ENCODE measurements at places on chromosomes 7 and 10.

DNA sequence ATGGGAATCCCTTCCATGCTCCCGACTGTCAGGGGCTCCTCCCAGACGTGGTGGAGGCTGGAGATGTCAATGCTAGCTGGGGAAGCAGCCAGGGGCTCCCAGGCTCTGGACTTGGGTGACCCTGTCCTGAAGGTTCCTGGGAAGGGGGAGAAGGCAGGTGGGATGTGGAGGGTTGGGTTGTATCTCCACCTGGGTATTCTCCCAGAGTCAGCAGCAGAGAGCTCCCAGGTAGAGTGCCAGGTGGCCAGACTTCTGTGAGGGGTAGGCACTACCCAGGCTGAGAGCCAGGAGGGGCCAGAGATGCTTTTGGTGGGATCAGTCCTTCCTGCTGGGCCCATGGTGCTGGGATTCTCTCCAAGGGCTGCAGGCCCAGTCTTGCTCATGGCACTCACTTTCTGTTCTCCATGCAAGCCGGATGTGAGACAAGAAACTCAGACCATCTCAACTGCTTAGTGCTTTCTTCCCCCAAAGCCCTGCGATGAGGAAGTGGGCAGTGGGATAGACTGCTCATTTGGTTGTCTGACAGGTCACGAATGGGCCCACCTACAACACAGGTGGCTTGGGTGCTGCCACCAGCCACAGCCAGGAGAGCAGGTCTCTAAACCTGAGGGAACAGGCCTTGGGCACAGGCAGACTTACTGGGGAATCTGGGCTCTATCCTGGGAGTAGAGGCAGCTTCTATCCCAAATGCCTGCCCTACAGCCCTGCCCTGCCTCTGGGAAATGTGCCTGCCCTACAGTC lies 52.5 kb upstream of the CAMK2B start:
- no peak for DNase-seq

DNA sequence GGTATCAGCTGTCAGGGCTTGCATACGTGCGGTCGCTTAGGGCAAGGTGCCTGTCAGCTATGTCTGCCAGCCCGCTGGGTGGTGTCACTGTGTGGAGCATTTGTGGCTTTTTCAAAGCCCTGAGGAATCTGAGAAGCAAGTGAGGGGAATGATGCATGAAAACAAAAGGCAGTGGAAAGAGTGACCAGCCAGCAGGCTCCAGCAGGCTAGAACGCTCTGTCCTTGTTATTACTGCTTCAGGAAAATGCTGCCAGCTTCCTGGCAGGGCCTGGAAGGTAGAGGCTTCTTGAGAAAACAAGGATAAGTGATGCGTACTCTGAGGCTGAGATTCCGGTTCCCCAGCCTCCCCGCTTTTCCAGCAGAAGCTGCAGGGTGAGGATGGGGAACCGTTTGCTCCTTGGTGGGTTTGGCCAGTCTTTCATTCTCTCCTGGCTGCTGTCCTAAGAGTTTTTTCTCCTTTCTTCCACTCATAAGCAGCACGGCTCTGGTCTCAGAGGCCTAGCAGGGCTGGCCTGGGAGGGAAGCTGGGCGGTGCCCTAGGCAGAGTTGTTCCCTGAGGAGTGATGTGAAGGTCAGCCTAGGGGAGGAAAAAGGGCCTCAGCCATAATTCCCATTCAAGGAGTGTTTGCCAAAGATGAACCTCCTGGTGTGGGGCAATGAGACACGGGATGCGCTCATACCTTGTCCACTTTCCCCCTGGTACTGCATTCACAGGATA lies 42.8 kb upstream of the MKLN1 start:
- DNase-seq = no peak

DNA sequence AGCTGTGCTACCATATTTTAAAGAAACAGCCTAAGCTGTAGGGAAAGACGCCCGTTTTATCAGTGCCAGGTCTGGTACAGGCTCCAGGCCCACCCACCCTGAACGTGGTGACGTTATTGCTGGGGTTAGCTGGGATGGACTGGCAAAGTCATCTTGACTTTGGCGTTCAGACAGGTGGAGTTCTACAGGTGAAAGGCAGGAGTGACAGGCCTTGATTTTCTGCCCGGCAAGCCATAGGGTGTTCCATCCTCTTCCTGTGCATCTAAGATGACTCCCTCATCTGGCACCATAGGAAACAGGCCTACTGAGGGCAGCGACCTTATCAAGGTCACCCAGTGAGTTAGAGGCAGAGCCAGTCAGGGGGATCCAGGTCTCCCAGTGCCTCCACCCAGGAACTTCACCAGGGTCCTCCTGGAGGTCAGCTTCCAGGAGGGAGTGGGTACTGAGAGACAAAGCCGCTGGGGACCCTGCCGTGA lies 41.6 kb downstream of the HK1 start:
- no peak for DNase-seq

DNA sequence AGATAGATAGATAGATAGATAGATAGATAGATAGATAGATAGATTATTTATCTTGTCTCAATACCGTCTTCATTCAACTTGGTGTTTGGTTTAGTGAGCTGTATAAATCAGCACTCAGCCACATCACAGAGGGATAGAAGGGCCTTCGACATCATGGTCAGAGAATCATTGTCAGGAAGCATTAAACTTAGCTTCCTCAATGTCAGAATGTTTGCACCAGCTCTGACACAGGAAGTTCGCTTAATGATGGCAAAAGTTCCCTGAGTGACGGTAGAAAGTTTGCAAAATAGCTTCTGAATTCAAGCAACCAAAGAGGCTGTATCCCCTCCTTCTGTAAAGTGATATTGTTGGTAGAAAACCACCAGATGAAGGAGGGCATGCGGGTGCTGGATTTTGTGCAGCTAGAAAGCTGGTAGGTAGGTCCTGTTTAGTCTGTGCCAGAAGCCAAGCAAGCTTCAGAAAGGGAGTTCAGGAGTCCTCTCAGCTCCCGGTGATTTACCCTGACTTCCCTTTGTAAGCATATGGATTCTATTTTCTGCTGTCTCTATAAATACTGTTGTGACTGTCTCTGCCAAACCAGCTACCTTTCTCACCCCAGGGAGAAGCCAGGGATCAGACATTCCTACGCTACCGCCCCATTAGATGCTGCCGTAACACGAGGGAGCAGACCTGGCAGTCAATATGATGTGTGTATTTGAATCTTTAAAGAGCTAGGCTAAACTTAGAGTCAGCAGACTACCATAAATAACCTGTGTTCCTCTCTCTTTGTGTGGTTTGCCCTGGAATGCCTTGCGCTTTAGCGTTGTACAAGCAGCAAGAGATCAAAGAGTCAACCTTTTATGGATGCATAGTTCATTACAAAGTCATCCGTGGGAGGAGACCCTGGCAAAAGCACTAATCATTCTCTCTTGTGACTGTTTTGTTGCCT lies 200.5 kb upstream of the KIAA1217 start:
- peak; percentile 5 for DNase-seq

GRCh38 chr7:128093614-128094570 lies 62.7 kb upstream of the LRRC4 start:
- no peak for DNase-seq

GRCh38 chr7:100372694-100373093 lies 593 bp upstream of the PILRA start:
- DNase-seq = no peak

DNA sequence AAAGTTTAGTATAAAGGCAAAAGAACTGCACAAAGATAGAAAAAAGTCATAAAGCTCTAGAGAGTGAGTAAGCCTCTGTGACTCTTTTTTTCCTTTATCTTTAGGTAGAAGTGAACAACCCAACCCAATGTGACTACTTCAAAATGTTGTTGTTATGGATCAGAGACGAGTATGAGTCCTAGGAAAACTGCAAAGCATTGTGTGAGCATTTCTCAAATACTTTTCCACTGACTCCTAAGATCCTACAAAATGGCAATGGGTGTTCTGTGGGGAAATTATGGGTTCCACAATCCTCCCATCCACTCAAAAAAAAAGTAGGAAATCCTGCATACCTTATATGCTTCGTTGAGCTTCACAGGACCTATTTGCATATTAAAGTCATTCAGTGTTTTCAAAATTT lies 177.1 kb downstream of the DGKI start:
- DNase-seq = peak; percentile 56

- DNase-seq = no peak
Observed at GRCh38 chr10:62261666-62262065, 7.0 kb downstream of the RTKN2 start.

GRCh38 chr10:31926160-31926559 lies 2.5 kb downstream of the ARHGAP12 start:
- DNase-seq = no peak

- no peak for DNase-seq
Observed at GRCh38 chr10:73941300-73941699, 30.4 kb downstream of the PLAU start.

DNA sequence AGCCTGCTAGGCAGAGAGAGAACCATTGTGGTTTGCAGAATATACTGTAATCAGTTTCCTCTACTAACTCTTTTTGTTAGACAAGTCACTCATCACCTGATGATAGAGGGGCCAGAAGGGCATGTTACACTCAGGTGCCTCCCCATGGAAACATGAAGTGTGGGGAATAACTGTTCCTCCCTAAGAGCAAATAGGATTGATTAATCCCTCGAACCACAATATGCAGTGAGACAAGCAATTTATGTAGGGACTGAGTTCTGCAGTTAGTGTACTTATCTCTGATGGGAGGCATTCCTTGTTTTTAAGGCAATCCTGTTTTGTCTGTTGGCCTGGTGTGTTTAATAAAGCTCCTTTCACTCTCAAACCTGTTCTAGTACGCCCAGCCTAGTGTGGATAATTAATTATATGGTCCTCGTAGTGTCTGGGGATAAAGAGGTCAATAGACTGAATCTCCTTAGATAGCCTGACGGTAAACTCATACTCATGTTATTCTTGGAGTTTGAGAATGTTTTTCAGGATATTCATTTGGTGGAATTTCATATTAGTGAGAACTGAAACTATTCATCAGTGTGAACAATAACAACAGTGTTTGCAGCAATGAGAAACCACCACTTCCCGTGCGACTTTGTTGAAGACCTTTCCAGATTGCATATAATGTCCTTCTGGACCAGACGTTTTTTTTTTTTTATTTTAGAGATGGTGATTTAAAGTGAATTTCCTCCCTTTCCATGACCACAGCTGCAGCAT lies 344.8 kb upstream of the FZD8 start:
- DNase-seq = no peak

DNA sequence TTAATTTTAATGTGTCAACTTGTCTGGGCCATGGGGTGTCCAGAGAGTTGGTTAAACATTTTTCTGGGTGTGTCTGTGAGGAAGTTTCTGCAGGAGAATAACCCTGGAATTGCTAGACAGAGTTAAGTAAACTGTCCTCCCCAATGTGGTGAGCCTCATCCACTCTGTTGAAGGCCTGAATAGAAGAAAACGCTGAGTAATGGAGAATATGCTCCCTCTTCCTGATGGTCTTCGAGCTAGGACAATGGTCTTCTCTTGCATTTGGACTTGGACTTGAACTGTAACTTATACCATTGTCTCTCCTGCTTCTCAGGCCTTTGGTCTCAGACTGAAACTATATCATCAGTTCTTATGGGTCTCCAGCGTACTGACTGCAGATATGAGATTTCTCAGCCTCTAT lies 296.0 kb upstream of the IMMP2L start:
- DNase-seq = no peak

DNA sequence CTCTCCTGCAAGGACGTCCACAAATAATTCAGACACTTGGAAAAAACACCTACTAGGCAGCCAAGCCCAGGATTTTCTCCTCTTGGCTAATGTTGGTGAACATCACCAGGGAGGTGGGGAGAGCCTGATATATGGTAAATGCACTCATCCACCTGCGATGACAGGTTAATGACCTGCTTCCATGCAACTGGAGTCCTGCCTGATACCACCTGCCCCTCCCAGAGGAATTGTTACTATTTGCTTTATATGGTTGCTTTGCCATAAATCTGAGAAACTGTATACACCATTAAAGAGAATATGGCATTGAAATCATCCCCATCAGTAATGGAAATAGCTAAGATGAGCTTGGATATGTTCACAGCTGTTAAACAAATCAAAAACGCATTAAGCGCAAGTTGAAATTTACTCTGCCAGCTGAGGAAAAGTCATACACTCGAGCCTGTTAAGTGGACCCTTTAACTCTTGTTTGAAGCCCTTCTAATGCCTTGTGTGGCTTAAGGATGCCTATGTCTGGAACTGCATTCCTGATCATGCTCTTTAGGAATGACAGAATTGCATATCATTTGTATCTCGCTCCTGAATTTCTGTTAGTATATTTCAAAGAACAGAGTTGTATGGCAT lies 208.3 kb downstream of the PRPF18 start:
- no peak for DNase-seq

GRCh38 chr10:25068152-25069058 lies 52.0 kb downstream of the THNSL1 start:
- peak; percentile 80 for DNase-seq

- no peak for DNase-seq
Observed at GRCh38 chr7:100384628-100385294, 11.5 kb downstream of the PILRA start.

- no peak for DNase-seq
Observed at GRCh38 chr10:119503821-119504220, 38.7 kb downstream of the RGS10 start.

DNA sequence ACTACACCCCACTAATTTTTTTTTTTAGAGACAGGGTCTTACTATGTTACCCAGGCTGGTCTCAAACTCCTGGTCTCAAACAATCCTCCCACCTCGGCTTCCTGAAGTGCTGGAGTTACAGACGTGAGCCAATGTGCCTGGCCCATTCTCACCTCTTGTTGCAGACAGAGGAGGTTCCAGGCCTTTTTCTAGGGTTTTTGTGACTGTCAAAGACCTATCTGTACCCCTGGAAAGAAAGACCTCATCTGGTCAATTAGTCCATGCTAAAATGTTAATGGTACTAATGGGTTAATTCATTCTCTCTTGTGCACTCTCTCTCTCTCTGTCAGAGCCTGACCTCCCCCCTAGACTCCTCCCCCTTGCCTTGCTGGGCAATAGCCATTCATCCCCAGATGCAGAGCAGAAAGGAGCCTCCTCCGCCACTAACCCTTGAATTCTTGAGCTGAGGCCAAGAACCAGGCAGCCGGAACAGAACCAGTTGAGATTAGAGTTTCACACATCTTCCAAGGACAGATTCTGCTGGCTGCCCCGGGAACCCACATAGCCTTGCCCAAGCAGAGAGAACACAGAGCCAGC lies 209.7 kb downstream of the SKIDA1 start:
- peak; percentile 91 for DNase-seq
